ENCODE measurements at places on chromosomes 1 and 21.

GRCh38 chr1:77416692-77417450 lies 135.1 kb downstream of the AK5 start:
- no peak for DNase-seq

DNA sequence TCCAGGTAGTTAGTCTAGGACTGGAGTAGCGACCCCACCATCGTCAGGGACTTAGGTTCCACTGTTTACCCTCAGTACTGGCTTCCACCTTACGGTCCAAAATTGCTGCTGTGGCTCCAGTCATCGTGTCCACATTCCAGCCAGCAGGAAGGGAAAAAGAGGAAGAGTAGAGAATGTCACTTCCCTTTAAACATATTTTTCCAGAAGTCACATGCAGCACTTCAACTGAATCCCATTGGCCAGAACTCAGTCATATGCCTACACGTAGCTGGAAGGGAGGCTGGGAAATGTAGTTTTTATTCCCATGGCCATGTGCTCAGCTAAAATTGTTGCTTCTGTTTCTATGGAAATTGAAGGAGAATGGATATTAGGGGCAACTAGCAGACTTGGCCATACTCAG lies 84.1 kb upstream of the SELENON start:
- no peak for DNase-seq

DNA sequence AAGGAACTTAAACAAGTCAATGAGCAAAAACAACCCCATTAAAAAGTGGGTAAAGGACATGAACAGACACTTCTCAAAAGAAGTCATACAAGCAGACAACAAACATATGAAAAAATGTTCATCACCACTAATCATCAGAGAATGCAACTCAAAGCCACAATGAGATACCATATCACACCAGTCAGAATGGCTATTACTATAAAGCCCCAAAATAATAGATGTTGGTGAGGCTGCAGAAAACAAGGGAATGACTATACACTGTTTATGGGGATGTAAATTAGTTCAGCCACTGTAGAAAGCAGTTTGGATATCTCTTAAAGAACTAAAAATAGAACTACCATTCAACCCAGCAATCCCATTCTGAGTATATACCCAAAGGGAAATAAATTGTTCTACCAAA lies 51.2 kb downstream of the MRPL39 start:
- DNase-seq, result no peak

DNA sequence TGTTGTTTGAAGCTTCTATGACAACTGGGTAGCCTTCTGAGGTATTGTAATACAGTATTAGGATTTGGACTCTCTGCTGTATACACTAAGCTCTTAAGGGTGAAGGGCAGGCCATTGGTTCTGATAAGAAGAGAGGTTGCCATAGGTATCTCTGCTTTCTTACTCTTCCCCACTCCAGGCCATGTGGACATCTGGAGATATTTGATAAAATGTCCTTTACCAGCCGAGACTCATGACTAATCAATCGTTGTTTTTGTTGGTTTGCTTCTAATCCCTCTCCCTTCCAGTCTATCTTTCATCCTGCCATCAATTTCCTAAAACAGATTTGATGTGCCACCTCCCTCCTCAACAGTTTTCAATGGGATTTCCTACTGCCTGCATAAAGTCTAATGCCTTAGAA lies 64.6 kb upstream of the WDR26 start:
- DNase-seq, result no peak

GRCh38 chr1:215473943-215474342 lies 93.2 kb upstream of the KCTD3 start:
- DNase-seq, result no peak
